ENCODE measurements at places on chromosomes 2 and 18.

DNA sequence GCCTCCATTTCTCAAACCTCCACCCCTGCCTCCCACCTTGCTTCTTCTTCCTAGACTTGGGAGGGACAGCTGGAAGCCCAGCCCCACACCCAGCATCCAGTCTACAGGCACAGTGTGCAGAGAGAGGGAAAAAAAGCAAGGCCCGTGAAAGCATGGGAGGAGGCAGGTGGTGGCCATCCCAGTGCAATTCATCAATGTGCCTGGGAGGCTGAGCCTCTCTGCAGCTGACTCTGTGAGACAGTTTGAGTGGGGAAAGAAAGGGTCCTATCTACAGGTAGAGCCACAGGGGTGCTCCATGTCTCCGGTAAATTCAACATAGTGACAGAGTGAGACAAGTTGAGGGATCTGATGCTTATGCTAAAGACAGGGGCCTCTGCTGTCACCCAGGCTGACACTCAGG is 340.6 kb downstream of the DYSF start:
- no peak for DNase-seq

DNA sequence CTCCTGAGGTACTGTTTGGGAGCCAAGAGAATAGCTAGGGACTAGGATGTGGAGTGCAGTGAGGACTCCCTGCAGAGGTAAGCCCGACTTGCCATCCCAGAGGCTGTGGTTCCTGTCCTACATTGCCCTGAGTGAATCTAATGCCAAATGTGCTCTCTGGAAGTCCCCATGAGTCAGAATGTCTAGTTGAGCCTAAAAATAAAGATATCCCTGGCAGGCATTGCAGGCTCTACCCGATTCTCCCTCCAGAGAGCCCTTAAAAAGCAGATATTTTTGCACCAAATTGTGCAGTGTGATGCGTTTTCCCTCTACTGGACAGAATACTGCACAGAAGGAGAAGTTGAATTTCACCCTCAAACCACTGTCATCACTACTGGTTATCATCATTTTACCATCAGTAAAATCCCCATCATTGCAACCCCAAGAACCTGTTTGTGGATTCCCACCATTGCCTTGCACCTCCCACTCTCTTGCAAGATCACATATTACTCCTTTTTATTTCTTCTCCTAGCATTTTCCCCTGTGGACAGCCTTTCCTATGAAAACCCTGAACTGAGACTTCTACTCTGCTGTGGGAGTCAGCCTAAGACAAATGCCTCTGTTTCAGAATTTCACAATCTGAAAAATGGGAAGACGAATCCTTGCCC is 98.0 kb downstream of the MARCHF4 start:
- DNase-seq: no peak

GRCh38 chr2:223508372-223508771 is 93.8 kb downstream of the SCG2 start:
- no peak for DNase-seq

DNA sequence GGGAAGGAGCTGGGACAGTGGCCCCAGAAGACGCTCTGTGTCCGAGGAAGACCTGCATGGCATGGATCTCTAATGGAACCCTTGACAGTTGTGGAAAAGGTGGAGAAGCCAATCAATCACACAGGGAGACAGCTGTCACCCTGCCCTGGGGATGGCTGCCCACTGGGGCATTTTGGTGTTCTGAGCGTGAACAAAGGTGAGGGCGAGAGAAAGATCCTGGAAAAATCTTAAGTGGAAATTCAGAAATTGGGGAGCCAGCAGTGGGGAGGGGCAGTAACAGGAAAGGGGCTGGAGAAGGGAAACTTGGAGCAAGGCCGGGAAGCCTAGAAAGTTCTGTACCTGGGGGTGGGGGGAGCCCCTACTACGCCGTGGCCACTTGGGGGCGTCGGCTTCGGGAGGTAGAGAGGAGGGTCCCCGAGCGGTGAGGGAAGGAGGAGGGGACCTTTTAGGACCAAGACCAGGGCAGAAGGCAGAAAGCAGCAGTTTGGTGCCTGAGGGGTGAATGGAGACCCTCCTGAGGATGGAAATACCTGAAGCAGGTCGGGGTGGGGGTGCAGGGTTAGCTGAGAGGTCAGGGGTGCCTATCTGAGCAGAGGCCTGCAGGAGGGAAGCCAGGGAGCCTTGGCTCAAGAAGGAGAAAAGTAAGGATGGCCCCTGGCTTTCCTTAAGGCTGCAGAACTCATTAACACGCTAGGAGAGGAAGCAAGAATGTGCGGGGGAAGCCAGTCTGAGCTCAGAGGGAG is 30.0 kb downstream of the NGEF start:
- DNase-seq: no peak

DNA sequence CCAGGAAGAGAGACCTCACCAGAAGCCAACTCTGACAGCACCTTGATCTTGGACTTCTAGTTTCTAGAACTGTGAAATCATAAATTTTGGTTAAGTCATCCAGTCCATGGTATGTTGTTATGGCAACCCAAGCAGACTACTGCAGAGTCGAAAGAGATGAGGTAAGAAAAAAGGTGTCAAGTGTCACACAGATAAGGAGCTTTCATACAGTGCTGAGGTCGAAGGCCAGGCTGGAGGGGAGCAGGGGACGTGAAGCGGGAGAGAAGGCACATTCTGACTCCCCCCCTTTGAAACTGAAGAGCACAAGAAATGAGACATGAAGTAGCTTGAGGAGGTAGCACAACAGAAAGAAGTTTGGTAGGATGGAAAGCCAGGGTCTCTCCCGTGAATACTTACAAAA is 110.4 kb downstream of the ALK start:
- no peak for DNase-seq

- DNase-seq: peak; percentile 25
These were observed 29.0 kb upstream of the CATIP start for GRCh38 chr2:218327451-218328210.

- DNase-seq: no peak
These were observed 101.8 kb downstream of the TRIB2 start for GRCh38 chr2:12818416-12819102.

DNA sequence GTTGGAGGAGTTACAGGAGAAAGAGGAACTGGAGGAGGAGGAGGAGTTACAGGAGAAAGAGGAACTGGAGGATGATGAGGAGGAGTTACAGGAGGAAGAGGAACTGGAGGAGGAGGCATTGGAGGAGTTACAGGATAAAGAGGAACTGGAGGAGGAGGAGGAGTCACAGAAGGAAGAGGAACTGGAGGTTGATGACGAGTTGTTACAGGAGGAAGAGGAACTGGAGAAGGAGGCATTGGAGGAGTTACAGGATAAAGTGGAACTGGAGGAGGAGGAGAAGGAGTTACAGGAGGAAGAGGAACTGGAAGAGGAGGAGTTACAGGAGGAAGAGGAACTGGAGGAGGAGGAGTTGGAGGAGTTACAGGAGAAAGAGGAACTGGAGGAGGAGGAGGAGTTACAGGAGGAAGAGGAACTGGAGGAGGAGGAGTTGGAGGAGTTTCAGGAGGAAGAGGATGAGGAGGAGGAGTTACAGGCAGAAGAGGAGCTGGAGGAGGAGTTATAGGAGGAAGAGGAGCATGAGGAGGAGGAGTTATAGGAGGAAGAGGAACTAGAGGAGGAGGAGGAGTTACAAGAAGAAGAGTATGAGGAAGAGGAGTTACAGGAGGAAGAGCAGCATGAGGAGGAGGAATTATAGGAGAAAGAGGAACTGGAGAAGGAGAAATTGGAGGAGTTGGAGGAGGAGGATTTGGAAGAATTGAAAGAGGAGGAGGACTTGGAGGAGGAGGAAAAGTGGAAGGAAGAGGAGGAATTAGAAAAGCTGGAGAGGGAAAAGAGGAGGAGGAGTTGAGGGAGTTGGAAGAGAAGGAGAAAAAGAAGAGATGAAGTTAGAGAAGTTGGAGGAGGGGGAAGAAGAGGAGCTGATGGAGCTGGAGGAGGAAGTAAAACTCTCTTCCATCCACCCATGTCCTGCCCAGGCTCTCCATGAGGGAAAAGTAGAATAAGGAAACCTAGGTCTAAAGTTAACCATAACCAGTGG is 37.2 kb downstream of the CLASP1 start:
- no peak for DNase-seq

- no peak for DNase-seq
These were observed 53.5 kb downstream of the PPIG start for GRCh38 chr2:169637620-169638019.

- DNase-seq: no peak
These were observed 155.0 kb upstream of the KCTD1 start for GRCh38 chr18:26703170-26703930.

DNA sequence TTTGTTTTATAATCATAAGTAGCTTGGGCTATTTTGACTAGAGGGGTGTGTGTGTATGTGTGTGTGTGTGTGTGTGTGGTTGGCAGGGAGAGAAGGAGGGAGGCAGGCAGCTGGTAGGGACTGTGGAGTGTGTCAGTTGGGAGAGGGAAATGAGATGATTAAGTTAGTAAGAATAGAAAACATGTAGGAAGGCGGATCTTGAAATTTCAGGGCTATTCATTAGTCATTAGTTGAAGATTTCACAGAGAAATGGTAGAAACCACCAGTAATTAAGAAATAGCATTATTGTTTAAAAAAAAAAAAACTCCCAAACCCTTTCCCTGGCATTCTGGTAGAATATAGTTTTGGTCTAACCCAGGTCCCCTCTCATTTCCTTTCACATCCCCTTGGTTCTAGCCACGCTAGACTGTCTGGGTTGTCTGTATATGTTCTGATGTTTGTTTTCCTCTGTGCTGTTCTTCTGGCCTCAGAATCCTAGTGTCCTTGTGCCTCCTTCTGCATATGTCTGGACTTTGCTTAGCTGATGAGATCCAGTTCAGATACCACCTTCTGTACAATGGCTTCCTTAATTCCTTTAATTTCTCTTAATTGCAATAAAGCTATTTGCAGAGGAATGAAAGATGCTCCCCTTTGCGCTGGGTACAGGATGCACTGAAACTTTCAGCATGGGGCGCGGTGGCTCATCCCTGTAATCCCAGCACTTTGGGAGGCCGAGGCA is 161.6 kb downstream of the NEDD4L start:
- DNase-seq: no peak

DNA sequence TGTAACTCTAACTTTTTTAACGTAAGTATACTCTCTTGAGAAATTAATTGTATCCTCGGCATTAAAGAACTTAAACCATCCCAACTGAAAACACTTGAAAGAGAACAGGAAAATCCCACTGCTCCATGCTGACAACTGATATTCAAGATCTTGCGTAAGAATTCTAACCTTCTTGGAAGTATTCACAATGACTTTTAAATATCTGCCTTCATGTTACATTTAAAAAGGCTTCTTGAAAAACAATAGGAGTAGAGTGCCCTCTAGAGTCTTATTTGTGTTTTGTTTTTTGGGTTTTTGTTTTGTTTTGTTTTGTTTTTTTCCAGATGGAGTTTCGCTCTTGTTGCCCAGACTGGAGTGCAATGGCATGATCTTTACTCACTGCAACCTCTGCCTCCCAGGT is 65.4 kb upstream of the DNAJC10 start:
- DNase-seq: no peak

GRCh38 chr2:26195040-26195984 is 22.4 kb downstream of the GAREM2 start:
- DNase-seq: no peak

DNA sequence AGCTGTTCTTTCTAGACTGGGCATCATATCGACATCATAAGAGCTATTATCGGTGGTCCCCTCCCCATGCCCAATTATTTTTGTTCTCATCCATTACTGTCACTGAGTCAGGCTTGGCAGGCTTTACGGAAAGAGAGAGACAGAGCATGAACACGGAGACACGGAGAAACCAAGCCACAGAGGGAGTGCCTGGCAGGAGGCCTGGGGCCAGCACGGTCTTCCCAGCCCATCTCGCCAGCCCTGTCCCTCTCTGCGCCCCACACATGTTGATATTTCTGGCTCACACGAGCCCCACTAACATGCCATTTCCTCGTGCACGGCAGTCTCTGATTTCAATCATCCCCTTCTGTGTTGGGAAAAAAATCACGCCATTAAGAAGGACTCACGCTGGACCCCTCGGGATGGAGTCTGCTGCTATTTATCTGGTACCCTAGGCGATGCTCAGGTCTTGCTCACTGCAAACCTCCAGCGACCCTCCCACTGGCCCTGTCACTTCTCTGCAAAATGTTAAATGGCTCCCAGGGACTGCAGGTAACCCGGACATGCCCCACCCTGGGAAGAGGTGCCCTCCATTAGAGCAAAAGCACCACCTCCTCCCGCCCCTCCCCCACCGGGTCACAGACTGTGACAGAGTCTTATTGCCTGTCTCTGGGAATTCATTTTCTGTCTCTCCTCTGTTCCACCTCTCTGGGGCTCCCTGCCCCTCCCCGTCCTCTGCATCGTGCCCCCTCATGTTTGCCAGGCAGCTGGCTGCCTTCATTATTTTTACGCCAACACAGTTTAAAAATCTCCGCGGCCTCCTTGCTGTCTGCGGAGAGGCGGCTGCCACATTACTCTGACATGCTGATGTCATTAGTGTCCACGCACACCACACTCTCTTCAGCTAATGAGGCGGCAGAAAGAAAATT is 40.1 kb upstream of the GBX2 start:
- DNase-seq: no peak
